Effector CD8-positive, alpha-beta T cell (primary cell): ENCODE measurements at places on chromosomes 2 and 18.

- DNase-seq: no peak
These were observed 73.8 kb upstream of the CDCA7 start for GRCh38 chr2:173280853-173281252.

GRCh38 chr2:38959938-38960608, 70.4 kb downstream of the ARHGEF33 start:
- DNase-seq: peak; percentile 9

DNA sequence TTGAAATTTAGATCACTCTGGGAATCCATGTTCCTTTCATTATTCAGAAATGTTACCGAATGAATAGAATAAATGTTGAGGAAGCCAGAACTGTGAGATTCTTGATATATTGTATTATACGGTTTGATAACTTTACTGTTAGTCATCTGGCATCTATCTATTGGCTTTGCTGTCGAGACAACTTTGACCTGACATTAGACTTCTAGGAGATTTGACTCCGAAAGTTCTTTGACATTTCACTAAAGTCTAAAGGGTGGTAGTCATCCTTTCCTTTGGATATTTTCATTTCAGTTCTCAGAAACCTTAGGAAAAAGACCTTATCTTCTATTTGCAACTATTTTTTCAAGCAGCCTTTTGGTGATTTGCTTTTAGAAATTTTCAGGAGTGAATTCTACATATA, 1.9 kb downstream of the BMPR2 start:
- no peak for DNase-seq

DNA sequence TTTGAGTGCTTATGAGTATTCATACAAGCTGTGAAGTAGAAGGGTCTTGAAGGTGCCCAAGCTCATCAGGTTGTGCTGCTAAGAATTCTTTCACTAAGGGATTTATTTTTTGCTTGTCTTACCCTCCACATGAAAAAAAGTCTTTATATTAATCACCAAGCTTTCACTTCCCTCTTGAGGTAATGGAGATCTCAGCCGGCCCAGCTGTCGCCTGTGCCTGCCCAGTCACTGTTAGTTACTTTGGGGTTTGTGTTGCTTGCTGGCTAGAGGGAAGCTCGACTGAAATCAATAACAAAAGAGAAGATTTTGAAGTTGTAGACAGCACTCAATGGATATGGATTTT, 21.9 kb downstream of the MC2R start:
- DNase-seq: no peak

- no peak for DNase-seq
These were observed 78.5 kb downstream of the PRKCE start for GRCh38 chr2:45729753-45730512.

DNA sequence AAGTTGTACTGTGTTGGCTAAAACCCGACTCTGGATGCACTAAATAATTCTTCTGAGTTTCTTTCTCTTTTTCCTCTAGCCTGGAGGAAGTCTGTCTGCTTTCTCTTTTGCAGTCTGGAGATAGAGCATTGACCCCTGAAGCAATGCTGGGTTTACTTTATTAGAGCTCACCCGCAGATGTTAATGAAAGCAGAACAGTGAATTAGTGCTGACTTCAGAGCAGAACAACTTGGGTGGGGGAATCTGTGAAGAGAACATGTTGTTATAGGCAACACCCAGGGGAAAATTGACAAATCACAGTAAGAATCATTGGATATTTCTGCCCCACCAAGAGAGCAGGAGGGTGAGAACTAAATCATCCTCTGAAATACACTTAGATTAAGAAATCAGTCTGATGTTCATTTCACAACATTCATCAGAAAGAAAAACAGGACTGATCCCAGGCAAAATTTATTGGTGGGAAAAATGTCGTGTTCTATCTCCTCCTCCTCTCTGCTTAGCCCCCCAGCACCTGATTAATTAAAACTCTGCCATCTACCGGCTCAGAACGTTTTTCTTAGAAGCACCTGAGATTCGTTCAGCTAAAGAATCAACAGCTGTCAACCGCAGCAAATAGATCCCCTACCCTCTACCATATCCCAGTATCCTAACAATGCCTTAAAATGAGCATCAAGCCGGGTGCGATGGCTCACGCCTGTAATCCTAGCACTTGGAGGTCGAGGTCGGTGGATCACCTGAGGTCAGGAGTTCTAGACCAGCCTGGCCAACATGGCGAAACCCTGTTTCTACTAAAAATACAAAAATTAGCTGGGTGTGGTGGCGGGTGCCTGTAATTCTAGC, 165.1 kb downstream of the FMNL2 start:
- no peak for DNase-seq

DNA sequence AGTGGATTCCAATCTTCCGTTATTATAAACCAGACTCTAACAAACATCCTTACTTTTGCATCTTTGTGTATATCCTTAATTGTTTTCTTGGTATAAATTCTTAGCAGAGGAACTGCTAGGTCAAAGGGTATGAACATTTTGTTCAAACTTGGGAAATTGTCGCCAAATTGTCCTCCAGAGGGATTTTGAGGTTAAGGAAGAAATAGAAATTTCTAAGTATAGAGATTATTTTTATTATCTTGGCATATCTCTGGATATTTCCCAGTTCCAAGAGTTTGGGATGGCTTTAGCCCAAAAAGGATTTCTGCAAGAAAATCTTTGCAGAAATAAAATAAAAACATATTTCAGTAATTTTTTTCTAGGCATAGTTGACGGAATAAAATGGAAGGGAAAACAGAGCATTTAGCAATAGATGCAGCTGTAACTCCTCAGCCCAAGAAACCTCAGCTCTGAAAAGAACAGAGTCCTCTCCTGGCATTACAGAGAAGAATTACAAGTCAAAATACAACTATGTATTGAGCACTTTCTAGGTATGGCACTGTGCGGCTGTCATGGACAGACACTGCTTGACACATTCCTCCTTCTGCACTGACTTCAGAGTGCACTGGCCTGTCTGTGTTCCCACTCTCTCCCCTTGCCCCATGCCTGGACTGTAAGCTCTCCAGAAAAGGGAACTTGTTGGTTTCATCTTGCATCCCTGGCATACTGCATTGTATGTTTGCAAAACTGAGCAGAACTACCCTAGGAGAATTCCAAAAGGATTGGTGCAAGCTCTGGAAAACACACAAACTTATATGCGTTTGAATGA, 117.3 kb upstream of the STON1 start:
- DNase-seq: no peak

GRCh38 chr18:57837917-57838548, 34.9 kb upstream of the ATP8B1 start:
- DNase-seq: no peak

GRCh38 chr2:39361511-39361910, 75.6 kb downstream of the MAP4K3 start:
- DNase-seq: no peak

- DNase-seq: no peak
These were observed 123.2 kb downstream of the TMEM17 start for GRCh38 chr2:62382757-62383156.

DNA sequence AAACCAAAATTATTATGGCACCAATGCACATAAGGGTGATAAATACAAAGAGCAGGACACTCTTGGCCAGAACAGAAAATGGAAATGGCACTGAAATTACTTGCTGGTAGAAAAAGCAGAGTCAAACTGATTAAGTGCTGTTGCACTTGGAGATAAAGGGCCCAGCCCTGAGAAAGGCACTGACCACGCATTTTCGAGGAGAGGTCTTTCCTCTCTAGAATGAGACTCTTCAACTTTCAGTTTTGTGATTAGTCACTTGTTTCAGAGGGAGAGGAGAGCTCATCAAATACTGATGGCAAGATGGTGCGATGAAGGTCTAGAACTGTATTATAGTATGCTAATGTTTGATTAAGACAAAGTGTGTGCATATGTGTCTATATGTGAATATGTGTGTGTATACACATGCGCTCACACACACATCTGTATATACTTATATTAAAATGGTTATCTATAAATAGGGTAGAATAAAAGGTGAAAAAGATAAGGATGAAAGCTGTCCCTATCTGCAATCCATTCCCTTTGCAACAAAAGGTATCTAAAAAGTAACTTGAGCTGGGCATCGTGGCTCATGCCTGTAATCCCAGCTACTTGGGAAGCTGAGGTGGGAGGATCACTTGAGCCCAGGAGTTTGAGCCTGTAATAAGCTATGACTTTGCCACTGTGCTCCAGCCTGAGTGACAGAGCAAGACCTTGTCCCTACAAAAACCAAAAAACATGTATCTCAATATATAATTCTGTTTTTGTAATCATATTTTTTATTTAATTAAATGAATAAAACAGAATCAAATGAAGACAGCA, 48.8 kb upstream of the ZDBF2 start:
- DNase-seq: no peak

GRCh38 chr2:1479346-1479745, 66.1 kb downstream of the TPO start:
- DNase-seq: no peak

GRCh38 chr18:32763293-32763692, 9.5 kb downstream of the KLHL14 start:
- DNase-seq: no peak

- DNase-seq: no peak
These were observed 218.1 kb downstream of the SP3 start for GRCh38 chr2:173747035-173747434.

GRCh38 chr2:3986530-3987258, 283.3 kb downstream of the DCDC2C start:
- no peak for DNase-seq

DNA sequence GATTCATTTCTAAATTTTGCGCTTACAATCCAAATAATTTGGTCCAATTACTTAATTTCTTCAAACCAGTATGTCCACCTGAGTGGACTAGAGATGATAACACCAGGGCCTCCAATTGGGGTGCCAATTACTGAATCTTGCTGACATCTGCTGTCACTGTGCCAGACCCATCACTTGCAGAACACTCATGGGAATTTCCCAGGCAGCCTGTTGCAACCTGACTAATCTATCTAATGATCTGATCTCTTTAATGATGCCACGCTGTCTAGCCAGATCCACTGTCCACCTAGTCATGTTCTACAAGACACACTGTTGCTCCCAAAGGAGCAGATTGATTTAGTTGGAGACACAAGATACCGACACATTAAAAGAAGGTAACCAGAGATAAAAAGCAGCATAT, 11.8 kb upstream of the LRP1B start:
- DNase-seq: no peak
